ENCODE measurements at places on chromosomes 7 and 10. TPM values are rescaled to one million over a fixed set of nuclear protein-coding genes. Genes with fewer than 3 reads are reported as not detected.

GRCh38 chr7:42285383-42285824 is 48.4 kb upstream of the GLI3 start:
- no peak for DNase-seq

GRCh38 chr7:138981332-138982203 is at the start of gene KIAA1549:
KIAA1549 (minus strand) TSS chr7:138981389; CDS start chr7:138981269, 120 bp downstream.
- DNase-seq: peak; percentile 78

- DNase-seq: no peak
These were observed 63.1 kb upstream of the ADRB1 start for GRCh38 chr10:113980408-113981087.

- no peak for DNase-seq
These were observed 261.2 kb upstream of the SEMA3A start for GRCh38 chr7:84455788-84456187.

GRCh38 chr10:89845541-89846280 is 144.3 kb downstream of the KIF20B start:
- no peak for DNase-seq

- no peak for DNase-seq
These were observed 153.1 kb downstream of the ZNF365 start for GRCh38 chr10:62527019-62527827.

DNA sequence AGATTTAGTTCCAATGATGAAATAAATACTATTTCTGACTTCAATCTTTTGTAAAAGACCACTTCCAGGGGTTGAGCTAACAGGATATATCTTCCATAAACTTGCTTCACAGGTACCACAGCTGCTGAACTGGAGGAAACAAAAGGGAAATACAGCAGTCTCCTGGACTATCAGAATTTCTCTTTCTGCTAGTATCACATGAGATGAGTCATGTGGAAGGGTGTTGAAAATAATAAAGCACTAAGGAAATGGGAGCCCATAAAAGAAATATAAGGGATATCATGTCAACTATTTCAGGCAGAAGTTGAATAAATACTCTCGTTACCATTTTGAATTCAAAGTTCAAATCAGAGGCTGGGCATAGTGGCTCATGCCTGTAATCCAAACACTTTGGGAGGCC is 250.3 kb upstream of the NFE2L3 start:
- no peak for DNase-seq

DNA sequence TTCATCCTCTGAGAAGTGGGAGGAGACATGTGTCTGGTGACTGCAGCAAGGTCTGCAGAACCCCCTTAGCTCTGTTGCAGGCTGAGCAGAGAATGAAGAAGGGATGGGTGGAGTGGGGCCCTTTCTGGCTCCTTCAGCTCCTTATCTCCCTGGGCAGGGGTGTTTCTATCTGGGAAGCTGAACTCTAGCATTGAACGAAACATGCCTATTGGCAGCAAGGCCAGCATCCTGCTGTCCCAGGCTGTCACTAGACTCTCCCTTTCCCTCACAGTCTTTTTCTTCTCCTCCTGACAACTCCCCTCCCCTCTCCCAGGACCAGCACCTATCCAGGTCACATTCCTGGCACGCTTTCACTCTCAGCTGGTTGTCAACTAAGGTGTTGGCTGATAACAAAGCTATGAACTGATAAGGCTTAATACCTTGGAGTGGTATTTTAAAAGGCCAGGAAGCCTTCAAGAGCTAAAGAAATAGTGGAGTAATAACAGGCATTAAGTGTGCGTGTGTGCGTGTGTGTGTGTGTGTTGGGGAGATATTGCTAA is 128.8 kb upstream of the FZD8 start:
- DNase-seq: no peak

GRCh38 chr10:119520283-119520682 is 22.2 kb downstream of the RGS10 start:
- DNase-seq: no peak

DNA sequence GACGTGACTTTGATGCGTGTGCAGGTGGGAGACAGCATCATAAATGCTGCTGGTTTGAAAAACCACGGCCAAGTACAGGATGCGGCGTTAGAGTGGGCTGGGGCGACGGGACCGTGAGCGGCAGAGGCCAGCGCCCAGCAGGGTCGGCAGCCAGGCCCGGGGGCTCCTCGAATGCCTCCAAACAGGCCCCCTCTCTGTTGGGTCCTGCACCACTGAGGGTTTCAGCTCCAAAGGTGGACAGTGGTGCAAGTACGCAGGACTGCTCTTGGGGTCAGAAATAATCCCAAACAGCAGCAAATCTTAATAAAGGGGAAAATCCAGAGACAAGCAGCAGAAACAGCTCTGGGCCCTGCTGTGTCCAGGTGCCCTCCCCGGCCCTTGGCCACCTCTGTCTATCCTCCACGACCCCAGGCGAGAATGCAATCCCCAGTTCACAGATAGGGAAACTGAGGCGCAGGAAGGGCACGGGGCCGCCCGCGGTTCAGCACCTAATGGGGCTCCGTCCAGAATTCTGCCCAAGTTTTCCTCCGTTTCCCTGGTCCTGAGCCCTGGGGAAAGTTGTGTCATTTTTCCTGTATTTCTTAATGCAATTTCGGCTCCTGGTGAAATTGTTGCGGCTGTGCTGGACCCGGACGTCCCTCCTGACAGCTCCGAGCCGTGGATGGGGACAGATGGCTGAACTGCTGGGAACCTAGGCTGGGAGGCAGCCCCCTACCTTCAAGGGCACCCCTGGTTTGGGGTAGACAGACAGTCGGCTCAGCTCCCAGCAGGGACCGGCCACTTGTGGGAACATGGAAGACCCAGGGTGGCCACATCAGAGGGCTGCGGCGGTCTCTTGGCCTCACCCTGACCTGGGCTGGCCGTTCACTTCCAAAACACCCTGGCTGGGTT is 97.4 kb downstream of the FOXL3 start:
- DNase-seq: peak; percentile 36

The UTF1 gene
- not detected for total RNA-seq

The PHKG1 gene
- total RNA-seq: 1.1 TPM

The DPCD gene
- total RNA-seq: 12.9 TPM

The CPN1 gene
- total RNA-seq: not detected

The TMEM270 gene
- not detected for total RNA-seq
